Gastroesophageal sphincter (tissue), 4 donors: ENCODE measurements at places on chromosomes 13 and 19. TPM values are rescaled to one million over a fixed set of nuclear protein-coding genes. Genes with fewer than 3 reads are reported as not detected.

- no peak for ATAC-seq
These were observed 619 bp downstream of the MEF2B start for GRCh38 chr19:19169236-19170052.

SIAH3 gene
- total RNA-seq, result not detected

LIPE gene
- 6.9 TPM for total RNA-seq

DNA sequence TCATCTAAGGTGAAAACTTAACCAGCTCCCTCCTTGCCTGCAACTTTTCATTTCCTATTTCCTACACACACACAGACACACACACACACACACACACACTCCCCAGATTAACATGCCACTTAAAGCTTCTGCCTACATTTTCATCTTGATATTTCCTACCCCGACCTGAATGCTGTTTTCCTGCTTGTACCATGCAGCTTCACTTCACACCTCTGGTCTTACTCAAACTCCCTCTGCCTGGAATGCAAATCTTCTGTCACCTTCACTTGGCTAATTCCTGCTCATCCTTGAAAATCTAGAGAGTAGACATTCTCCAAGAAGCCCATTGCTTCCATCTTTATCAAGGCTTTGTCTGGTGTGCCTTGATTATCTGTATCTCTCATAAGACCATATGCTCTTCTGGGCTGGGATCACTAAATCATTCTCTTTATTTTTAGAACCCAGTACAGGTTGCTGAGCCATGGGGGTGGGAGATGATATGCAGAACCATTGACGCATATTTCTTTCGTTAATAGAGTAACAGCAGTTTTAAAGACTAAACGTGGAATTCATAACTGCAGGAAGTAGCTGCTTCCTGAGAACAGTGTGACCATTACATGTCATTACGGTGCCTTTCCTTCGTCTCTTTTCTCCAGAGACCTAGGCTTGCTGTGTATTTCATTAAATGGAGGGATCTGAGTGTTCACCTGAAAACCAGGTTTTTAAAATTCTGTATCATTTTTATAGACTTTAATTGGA is 37.7 kb downstream of the CNMD start:
- ATAC-seq, result no peak

DNA sequence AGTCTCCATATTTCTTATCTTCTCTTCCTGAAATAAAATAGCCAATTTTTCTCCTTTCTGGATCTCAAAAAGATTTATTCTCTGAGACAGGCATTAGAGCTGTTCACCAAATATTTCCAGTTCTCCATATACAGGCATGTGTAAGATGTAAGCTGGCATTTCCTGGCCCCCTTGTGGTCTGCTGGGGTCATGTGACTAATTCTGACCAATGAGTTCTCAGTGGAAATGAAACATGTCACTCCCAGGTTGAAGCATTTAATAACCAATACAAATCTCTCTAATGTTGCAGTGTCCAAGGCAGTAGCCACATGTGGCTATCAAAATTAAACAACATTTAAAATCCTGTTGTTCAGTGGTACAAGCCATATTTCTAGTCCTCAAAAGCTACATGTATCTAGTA is 14.8 kb upstream of the CACNA1A start:
- ATAC-seq, result no peak
